ENCODE measurements at places on chromosomes 1 and 21.

DNA sequence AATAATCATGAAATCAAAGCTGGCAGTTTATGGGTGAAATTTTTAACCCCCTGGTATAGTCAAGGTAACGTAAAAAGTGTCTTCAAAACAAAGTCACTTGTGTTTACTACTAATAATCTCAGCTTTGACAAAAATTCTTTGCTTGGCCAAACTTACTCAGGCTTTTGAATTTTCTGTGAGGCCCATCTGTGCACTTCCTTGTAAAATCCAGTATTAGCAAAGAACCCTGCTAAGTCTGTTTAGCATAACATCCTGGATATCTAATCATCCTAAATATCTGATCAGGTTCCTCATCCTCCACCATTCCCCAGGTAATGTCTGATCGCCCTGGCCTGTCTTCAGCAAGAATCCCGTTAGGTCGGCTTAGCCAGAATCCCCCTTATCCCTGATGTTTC is 3.0 kb downstream of the LYST start:
- DNase-seq = no peak

GRCh38 chr1:62725255-62725654 is 37.1 kb upstream of the DOCK7 start:
- no peak for DNase-seq

DNA sequence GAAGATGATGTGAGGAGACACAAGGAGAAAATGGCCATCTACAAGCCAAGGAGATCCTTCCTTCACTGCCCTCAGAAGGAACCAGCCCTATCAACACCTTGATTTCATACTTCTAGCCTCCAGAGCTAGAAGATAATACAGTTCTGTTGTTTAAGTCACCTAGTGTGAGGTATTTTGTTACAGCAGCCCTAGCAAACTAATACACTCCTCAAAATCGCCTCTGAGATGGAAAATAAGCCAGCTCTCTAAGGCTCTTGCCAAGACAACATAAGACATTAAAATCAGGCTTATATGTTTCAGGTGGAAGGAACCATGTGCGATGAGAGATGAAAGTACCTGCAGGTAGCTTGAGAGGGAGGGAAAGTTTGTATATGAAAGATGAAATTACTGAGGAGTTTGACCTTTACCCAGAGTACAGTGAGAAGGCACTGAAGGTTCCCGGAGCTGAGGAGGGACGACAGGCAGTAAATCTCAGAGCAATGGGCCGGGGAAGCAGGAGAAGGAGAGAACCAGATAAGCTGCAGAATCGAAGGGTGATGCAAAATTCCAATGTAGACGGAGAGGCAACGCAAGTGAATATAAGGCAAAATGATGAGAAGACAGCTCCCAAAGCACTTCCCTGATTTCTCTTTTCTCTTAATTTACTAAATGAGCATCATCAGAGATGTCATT is 84.7 kb downstream of the HHIPL2 start:
- DNase-seq = no peak

- no peak for DNase-seq
Measured at GRCh38 chr21:24076179-24076578, 1531.1 kb downstream of the MRPL39 start.

- no peak for DNase-seq
Measured at GRCh38 chr21:38777015-38777414, 28.7 kb upstream of the ETS2 start.

- no peak for DNase-seq
Measured at GRCh38 chr1:77134359-77134758, 84.9 kb downstream of the PIGK start.

DNA sequence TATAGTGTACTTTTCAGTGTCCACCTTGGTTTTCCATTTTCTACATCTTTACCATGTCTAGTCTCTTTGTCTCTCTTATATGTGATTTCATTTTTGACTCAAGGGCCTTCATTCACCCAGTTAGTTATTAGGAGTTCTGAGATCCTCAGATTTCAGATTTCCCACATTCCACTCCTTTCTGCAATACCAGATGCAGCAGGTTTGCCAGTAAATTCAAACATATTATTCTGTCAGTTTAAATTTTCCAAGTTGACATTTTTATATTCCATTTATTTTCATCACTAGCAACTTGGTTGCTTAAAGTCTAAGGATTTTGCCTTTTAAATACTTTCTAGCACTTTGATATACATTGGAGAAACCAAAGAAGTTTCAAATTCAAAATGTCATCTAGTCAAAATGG is 42.4 kb downstream of the ABL2 start:
- DNase-seq = no peak

DNA sequence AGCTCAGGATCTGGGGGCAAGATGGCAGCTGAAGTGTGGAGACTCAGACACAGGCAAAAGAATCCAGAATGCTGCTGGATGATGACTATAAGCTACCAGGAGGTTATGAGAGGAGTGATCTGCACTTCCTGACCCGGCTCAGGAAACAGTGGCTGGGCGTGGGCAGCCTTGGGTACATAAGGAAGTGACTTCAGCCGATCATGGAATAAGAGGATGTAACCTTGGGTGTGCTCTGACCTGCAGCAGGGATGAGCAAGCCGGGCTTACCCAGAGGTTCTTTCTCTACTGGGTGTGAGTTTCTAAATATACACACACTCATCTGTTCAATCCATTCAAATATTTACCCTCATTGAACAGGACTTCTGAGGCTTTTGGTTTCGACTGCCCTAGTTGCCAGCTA is 62.7 kb downstream of the CD34 start:
- DNase-seq = no peak

GRCh38 chr1:200176181-200176580 is 148.7 kb downstream of the NR5A2 start:
- no peak for DNase-seq

DNA sequence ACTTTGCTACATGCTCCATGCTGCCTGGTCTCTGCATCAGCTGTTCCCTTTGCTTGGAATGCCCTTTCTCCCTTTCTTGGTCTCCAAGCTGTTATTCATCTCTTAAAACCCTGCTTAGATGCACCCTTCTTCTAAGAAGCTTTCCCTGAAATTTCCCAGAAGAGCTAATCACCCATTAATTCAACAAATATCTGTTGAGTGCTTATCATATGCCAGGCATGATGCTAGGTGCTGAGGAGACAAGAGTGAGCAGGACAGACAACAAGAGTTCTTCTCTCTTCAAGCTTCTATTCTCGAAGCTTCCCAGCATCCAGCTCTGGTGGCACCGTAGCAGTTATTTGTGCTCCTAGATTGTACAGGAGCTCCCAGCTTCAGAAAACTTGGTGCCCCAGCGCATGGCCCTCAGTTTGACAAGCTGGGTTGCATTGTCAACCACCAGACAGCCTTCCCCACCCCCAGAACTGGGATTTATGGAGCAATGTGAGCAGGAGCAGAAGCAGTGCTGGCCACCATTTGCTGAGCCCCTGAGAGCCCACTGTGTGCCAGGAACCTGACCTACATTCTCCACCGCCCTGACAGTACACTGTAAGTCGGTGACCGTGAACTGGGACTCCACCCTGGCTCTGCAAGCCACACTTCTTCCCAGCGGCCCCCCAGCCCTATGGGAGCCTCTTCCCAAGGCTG is 68.0 kb upstream of the ACOT11 start:
- no peak for DNase-seq

GRCh38 chr21:15533618-15534017 is 196.2 kb upstream of the USP25 start:
- no peak for DNase-seq

DNA sequence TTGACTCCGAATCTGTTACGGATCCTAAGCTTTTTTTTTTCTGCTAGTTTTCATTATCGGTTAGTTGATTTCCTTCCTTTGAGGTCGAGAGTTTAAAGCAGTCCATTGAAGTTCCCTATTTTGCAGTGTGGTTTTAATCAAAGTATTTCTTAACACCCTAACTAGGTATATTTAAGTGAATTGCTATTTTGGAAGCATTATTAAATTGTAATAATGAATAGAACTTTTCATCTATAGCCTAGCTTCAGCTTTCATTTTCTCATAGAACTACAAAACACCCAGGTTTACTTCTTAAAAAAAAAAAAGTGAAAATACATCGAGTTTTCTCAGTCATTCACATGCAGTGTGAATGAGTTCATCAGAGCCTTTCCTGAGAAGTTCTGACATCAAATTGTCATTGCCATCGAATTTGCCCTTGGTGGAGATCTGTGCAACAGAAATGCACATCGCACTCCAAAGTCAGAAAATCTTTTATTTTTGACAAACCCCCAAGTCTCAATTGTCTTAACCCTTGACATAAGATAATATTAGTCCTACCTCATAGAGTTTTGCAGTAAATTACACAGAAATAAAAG is 1.1 kb upstream of the LBR start:
- DNase-seq = no peak

DNA sequence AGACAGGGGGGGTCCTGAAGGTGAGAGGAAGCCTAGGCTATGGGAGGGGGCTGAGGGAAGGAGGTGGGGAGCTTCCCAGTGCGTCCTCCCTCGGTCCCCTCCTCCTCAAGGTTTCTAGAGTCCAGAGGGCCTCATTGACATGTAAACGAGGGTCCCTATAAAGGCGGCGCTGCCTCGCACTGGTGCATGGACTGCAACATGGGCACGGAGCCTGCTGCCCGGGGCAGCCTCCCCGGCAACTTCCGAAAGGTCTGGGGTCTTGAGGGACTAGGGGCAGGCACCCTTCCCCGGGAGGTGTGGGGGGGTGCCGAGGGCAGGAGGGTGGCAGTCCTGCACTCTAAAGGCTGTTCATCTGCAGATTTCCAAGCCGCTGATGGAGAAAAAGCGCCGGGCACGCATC is at the start of gene HES3:
Gene HES3 (plus strand): TSS at position 187 of the 400 bp plus-strand sequence. CDS start 187 bp downstream, at position 374.
- DNase-seq = no peak

DNA sequence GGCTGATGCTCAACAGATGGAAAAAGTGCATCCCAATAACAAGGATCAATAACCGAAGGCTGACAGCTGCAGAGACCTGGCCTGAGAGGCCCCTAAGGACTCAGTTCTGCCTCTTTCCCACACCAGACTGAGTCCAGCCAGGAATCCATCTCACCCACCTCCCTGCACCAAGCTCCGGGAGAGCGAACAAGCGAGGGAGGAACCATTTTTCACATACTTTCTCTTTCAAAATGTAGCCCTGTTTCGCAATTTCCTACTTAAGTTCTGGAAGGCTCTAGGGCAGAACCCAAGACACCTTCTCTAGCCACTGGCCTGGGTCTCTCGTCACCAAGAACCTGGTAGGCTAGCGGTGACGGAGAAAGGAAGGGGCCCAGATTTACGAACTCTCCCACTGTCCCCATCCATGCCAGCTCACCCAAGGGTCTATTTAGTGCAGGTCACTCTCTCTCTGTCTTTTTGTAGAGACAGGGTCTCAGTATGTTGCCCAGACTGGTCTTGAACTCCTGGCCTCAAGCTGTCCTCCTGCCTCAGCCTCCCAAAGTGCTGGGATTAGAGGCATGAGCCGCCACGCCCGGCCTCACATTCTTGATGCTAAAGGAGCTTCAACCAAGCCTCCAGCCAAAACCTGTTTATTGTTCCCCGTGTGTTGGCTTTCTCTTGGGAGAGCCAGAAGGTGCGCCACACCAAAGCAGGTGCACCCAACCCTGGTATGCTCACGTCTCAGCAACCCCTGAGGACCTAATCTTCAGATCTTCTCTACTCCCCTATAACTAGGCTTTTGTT is 10.9 kb upstream of the GNL2 start:
- no peak for DNase-seq

- DNase-seq = no peak
Measured at GRCh38 chr1:64476251-64476952, 6.5 kb downstream of the CACHD1 start.

DNA sequence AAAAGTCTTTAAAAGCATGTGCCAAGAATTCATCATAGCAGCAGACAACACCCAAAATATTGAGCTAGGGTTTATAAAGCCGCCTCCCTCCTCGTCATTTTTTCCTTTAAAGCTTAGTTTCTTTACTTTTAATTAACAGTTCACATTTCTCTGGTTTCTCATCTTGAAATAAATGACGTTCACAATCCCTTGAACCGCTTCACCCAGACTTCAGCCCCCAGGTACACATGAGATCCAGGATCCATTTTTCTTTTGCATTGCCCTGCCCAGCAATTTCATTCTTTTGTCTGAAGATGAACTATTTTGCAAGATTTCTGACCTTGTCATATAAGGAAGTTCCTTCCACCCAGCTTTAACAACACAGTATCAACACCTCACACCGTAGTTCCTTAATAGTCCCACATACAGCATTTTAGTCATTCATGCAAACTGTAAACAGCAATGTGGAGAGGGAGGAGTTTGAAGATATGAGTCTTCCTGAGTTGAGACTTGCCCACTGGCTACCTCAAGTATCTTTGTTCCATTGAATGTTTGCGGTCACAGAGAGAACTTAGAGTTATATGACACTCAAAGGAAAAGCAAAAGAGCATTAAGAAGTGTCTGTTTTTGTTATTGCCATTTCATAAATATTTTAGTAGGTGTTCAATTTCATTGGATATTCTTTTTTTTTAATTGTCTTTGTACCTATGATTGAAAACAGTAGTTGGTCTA is 35.3 kb upstream of the CACYBP start:
- peak; percentile 24 for DNase-seq

DNA sequence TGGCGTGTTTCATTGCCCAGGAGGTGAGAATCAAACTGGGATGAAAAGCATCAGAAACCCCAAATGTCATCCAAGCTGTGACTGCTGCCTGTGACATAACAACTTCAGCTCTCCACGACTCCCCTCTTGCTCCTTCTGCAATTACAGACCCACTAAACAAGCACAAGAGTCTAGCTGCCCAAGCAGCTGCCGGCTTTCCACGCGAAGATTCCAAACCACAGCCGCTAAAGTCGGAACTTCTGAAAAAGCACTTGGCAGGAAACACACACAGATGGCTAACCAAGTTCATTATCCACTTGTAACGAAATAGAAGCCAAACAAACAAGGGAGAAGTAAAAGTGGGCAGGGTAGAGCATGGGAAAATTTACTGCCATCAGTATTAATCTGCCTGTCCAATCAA is 198.1 kb downstream of the SLC35F3 start:
- DNase-seq = no peak

- no peak for DNase-seq
Measured at GRCh38 chr1:160245434-160245833, 16.9 kb downstream of the DCAF8 start.

DNA sequence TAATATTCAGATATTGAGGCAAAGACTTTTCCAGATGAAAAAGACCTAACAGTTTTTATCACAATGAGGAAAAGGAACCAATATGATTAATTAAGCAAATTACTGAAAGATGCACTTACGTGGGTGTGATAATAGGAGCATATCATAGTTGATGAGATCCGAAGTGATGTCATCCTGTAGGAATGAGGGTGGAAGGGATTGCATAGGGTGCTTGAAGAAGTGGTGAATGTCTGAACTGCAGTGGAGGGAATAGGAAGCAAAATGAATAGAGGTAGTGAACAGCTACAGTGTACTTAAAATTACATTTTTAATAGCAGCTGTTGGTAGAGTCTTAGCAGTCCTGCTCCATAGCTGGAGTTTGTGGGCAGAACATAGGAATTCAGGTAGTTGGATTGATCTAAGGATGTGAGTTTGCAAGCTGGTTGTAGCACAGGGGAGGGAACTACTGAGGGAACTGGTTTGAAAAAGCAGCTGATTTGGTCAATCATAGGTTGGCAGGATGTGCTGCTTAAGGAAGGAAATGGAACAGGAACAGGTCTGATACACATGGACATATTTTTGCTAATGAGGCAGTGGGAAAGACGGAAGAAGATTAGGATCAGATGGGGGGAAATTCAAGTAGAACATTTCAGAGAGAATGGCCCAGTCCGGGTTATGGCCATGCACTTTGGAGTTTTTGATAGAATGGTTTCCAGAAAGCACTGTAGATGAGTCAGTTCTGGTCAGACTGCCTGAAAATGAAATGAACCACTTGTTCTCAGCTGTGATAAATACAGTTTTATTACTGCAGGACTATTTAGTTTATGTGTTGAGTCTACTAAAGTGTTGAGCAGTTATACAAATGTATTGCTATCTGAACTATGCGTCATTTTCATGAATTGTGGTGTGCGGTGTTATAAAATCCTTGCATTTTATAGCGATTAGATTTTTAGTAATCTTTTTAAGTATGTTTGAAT is 155.8 kb downstream of the RYR2 start:
- DNase-seq = no peak
